ENCODE measurements at places on chromosomes 12 and 14.

- DNase-seq, result no peak
Measured at GRCh38 chr12:58651850-58652249, 268.5 kb downstream of the LRIG3 start.

DNA sequence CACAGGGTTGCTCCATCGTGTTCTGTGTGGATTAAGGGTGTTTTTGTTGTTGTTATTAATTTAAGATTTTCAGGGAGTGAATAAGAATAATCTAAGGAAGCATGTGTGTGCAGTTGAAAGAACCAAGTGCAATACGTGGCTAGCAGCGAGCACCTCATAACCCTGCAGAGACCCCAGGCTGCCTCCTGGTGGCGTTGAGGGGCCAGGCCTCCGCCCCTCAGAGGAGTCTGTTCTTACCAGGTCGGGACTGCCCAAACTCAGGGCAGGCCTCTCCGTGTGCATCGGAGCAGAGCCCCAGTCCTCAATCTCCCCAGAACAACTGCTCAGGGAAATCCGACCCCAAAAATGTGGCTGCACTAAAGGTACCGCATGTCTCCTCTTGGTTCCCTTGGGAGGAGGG is 36.8 kb downstream of the IL31 start:
- DNase-seq, result no peak

GRCh38 chr12:129873111-129873832 is 30.6 kb downstream of the TMEM132D start:
- DNase-seq, result no peak

DNA sequence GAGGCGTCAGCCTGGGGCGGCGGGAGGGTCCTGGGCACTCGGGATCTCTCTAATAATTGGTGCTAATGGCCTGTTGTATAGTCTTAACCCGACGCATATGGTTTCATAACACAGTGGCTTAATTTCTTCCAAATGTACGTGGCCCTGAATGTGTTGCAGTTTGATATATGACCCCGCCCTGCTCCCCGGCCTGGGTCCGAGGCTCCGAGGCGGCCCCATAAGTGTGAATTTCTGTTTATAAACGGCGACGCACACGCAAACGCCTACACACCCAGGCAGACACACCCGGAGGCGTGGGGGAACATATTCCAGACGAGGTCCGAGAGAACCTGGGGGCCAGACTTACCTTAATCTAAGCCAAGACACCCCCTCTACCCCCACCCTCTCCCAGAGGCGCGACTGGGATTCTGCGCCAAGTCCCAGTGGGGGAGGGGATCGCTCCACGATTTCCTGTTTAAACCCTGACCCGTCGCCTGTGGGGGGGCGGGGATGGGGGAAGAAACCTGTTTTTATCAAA is 9.7 kb upstream of the HOXC6 start:
- peak; percentile 68 for DNase-seq

GRCh38 chr12:124738636-124739467 is 124.8 kb downstream of the SCARB1 start:
- no peak for DNase-seq

DNA sequence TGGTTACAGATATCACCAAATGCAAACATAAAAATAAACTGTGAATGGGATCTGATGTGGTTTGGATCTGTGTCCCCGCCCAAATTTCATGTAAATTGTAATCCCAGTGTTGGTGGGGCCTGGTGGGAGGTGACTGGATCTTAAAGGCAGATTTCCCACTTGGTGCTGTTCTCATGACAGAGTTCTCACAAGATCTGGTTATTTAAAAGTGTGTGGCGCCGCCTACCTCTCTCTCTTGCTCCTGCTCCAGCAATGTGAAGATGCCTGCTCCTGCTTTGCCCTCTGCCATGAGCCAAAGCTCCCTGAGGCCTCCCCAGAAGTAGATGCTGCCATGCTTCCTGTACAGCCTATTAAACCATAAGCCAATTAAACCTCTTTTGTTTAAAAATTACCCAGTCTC is 47.8 kb downstream of the SLC25A21 start:
- no peak for DNase-seq

DNA sequence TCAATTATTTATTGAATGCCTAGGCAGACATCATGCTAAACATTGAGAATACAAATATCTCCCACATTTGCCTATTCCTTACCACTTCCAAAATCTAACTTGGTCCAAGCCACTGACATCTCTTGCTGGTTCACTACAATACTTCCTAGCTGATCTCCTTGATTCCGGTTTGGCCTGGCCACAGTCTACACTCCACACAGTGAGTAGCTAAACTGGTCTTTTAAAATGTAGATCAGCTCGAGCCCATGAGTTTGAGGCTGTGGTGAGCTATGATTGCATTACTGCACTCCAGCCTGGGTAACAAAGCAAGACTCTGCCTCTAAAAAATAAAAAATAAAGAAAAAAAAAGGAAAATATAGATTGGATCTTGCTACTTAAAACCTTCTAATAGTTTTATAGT is 7.6 kb upstream of the ATP5MC2 start:
- DNase-seq, result no peak

GRCh38 chr12:84594157-84594556 is 318.4 kb downstream of the SLC6A15 start:
- no peak for DNase-seq

- DNase-seq, result no peak
Measured at GRCh38 chr12:74988156-74988555, 221.5 kb downstream of the KCNC2 start.

DNA sequence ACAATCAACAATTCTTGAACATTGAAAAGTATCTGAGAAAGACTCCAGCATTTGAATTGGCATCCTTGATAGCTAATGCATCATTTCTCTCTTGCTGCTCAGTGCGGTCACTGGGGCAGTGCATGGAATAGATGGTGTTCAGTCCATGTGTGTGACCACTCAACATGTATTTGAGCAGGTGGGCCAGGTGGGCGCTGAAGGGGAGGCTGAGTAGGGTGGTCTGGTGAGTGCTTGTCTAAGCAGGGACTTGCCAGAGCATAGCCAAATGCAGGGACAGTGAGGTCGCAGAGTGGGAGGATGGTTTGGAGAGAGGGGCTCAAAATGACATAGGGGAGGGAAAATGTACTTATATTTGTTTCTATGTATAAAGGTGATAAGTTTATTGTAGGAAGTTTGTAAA is 409.0 kb downstream of the TMEM121 start:
- DNase-seq, result no peak

- no peak for DNase-seq
Measured at GRCh38 chr12:40117818-40118217, 11.9 kb upstream of the SLC2A13 start.

- no peak for DNase-seq
Measured at GRCh38 chr14:77372304-77372841, 4.5 kb downstream of the TMED8 start.

DNA sequence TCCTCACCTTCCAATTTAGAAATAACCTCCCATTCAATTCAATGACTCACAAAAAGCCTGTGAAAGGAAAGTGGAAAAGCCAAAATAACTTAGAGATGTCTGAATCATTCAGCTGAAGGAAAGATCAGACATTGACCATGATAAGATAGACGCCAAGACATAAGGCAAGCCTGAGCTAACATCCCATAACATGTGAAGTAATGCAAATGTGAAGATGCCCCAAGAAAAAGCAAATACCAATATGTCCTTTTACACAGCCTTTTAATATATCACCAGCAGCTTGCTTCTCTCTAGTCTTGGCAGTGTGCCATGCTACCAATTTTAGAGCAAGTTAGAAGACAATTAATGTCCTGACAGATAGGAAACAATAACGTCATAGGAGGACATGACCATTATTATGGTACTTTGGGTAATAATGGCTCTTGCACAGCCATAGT is 2.4 kb upstream of the NUMB start:
- peak; percentile 26 for DNase-seq

GRCh38 chr12:12069821-12070548 is 754 bp upstream of the BCL2L14 start:
- no peak for DNase-seq

DNA sequence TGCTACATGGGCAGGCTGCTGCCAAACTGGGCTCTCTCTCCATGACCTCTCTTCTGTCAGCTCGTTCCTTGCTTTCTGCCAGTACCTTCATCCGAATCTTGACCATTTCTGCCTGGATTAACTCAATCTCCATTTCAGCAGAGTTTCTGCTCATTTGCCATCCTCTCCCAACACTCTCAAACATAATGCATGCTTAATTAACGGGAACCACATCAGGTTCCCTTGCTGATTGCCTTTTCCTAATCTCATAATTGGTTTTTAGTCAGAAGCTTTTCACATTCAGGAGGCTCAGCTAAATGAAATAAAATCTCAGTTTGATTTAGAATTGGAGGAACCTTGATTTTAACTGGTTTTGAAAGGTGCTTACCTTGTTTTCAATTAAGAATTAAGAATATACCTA is 127.3 kb downstream of the SLC5A8 start:
- no peak for DNase-seq

DNA sequence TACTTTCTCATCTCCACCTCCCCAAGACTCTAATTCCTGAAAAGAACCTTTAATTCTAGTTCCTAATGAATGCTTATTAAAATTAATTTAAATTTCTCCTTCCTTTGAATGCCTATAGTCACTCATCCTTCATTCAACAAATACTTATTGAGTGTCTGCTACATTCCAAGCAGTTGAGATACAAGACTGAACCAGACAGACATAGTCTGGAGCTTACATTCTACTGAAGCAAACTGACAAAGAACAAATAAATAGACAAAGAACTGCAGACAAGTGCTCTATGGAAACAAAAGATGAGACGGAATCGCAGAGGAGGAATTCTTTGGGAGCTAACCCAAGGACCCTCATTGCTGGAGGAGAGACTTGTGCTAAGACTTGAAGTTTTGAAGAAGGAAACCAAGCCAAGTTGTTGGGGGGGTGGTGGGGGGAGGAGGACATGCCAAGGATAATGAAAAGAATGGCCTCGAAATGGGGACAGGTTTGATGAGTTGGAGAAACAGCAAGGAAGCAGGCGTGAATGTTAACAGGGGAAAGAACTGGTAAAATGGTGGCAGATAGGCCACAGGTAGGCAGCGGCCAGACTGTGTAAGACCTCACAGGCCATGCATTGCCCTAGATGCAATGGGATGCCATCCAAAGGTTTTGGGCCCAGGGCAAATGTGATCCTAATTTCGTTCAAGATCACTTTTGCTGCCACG is 9.7 kb upstream of the TDG start:
- DNase-seq, result no peak
